ENCODE measurements at places on chromosomes 6 and 20.

- DNase-seq: no peak
Measured at GRCh38 chr6:36841756-36842155, 2.5 kb upstream of the CPNE5 start.

GRCh38 chr6:37209461-37210205 lies 39.7 kb downstream of the PIM1 start:
- peak; percentile 47 for DNase-seq

- peak; percentile 37 for DNase-seq
Measured at GRCh38 chr6:63571361-63572043, 778 bp upstream of the LOC128125822 start.

DNA sequence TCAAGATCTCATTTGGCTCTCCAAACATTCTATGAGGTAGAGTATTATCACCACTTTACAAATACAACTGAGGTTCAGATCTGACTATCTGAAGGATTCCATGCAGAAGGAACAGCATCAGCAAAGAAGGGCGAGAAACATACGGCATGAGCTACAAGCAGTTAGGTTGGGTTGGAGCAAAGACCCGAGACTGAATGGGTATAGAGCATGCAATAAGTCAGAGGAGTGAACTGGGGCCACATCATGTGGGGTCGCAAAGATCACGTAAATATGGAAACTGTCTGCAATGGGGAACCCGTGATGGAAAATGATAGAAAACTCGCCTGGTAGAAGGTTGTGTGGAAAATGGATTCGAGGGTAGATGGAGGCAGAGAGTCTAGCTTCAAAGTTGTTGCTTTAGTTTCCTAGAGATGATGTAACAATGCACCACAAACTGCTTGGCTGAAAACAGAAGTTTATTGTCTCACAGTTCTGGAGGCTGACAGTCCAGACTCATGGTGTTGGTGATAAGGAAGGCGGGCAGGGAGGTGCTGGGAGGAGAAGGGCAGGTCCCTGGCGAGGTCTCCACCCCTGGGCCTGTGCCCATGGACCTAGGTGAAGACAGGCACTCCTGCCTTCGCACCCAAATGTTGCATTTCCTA lies 44.3 kb upstream of the BCLAF1 start:
- DNase-seq: no peak

DNA sequence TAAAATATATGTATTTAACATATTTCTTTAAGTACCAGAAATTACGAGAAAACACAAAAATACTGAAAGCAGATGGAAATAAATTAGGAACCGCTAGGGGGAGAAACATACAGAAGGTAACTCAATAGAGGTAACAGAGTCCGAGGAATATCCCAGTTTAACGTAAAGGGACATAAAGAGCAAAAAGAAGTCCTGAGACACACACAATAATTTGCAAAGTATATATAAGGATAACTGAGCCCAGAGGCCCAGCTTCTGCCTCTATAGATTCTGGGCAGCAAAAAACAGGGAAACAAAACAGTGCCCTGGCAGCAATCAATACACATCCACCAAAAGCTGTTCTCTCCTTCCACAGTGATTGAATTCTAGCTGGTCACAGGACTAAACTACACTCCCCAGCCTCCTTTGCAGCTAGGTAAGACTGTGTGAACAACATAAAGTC lies 15.1 kb downstream of the TBC1D32 start:
- DNase-seq: no peak

- no peak for DNase-seq
Measured at GRCh38 chr20:46802722-46803121, 91.9 kb upstream of the EYA2 start.

GRCh38 chr6:66825539-66825938 lies 1118.5 kb upstream of the EYS start:
- no peak for DNase-seq

DNA sequence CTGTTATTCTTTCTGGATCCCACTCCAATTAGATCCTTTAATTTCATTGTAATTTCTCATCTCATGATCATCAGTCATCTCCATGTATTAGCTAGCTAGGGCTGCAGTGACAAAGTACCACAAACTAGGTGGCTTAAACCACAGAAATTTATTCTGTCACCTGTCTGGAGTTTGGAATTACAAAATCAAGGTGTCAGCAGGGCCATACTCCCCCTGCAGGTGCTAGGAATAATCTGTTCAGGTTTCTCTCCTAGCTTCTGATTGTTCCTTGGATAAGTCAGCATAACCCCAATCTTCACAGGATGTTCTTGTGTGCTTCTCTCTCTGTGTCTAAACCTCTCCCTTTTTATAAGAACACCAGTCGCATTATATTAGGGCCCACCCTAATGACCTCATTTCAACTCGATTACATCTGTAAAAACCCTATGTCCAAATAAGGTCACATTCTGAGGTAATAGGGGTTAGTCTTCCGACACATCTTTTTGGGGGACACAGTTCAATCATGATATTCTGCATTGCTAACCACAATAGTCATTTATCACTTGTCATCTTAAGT lies 40.5 kb downstream of the BEND6 start:
- DNase-seq: no peak

DNA sequence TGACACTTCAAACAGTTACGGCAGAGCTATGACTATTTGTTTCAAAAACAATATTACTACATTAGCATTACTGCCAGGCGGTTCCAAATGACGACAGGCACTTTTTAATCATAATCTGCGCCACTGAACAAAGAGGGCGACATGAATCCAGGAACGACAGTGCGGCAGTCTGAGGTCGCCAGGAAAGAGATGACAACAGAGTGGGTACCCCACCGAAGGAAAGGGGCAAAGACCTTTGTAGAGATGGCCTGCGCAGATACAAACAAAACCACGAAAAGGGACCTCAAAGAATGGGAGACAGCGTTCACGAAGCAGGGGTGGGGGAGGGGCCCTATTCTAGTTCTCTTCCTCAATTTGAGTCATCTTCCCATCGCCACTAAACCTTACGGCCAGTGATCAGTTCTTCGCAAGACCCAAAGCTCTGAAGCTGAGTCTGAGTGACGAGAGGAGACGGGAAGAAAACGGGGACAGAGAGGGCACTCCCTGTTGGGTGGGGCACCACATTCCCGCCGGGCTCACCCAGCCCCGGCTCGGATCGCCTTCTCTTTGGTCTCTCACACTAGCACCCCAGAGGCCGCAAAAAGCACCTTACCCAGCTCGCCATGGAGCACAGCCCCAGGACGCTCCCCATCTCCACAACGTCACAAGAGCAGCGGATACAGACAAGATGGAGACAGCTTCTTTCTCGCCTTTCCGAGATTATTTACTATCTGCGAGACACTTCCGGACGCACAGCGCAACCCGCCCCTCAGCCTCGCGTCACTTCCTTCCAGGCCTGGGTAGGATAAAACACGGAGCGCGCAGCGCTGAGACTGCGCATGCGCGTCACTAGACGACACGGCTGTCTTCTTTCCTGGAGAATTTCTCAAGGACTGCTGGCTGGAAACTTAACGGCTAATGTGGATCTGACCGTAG lies at the start of gene SERINC1:
TSS of gene SERINC1 (minus strand) at position 701 of the 915 bp plus-strand sequence. CDS start at position 631, 70 bp downstream.
- DNase-seq: peak; percentile 87

DNA sequence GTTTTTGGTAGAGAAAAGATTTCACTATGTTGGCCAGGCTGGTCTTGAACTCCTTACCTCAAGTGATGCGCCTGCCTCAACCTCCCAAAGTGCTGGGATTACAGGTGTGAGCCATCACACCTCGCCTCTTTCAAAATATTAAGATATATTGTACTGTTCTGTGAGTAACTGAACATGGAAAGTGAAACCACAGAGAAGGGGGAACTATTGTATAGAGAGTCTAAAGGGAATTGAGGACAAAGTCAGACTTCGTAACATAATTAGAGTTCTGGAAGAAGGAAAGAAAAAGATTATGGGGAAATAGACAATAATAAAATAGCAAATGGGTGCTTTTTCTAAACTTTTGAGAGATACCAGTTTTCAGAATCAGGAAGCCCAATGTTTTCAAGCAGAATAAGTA lies 17.4 kb upstream of the AKAP7 start:
- no peak for DNase-seq

- no peak for DNase-seq
Measured at GRCh38 chr20:21433329-21433890, 36.1 kb upstream of the NKX2-4 start.

GRCh38 chr20:33561692-33562601 lies 72.1 kb downstream of the CBFA2T2 start:
- DNase-seq: no peak

DNA sequence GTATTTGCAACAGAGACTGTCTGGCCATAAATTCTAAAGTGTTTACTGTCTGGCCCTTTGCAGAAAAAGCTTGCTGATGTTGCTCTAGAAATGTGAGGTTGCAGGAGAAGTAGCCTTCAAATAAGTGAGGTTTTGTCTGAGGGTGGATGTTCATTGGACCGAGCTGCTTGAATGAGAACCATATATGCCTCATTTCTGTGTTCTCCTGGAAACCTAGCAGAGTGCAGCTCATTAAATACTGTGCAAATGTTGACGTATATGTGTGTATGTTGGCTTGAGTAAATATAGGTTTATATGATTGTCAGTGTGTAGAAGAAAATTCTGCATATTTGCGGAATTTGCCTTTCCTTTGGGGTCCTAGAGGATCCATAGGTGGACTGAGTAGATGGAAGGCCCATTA lies 39.0 kb downstream of the CHMP4B start:
- DNase-seq: no peak

DNA sequence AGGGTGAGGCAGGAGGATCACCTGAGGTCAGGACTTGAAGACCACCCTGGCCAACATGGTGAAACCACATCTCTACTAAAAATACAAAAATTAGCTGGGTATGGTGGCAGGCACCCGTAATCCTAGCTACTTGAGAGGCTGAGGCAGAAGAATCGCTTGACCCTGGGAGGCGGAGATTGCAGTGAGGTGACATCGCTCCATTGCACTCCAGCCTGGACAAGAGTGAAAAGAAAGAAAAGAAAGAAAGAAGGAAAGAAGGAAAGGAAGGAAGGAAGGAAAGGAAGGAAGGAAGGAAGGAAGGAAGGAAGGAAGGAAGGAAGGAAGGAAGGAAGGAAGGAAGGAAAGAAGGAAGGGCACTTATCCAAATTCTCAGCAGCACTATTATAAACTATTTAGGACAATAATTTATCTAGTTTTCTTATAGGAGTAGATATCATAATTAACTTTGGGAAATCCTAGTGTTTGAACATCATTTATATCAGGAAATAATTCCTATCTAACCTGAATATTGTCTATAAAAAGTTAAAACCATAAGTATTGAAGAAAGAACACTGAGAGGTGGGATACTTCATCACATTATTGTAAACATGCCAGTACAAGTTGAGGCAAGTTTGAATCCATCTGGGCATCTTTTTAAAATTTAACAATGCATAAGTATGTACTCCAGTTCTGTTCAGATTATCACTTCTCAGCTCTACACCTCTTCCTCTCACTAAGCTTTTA lies 305.5 kb downstream of the SLC35F1 start:
- no peak for DNase-seq

- no peak for DNase-seq
Measured at GRCh38 chr6:44580901-44581300, 193.4 kb downstream of the CDC5L start.

- no peak for DNase-seq
Measured at GRCh38 chr6:18183766-18184165, 28.5 kb downstream of the KDM1B start.

GRCh38 chr6:102571236-102571908 lies 1177.9 kb downstream of the GRIK2 start:
- no peak for DNase-seq

DNA sequence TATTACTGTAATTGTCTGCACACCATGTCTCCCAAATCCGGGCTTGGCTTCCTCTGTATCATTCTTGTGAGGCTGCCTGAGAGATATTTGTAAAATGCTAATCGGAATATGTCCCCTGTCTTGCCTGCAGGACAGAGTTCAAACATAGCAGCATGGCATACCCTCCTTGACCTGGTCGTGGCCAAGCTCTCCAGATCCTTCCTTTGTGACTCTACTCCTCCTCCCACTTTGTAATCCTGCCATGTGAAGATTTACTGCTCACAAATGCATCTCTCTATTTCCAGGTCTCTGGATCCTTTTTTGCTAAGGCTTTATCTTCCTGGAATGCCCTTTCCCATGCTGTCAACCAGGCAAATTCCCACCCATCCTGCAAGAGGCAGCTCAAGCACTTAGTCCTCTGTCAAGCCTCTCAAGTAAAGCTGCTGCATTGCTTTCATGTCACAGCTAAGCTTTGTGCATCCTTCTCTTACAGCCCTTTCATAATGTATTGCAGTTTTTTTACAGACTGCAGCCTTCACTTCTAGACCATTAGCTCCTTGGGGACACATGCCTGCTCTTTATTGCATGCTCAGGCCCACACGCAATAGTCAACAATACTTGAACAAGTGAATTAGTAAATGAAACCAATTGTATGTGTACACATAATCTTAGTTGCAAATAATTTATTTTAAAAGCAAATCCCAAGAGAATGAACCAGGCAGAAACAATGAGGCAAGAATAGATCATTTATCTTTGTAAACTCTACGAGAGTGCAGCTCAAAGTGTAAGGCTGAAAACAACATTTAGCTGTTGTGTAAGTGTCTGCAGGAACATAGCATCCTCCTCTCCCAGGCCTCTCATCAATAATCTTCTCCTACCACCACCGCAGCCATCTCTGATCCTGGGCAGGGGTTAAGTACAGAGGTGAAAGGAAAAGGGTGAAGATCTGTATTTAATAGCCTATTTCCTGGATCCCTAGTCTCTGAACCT lies 45.8 kb downstream of the HIVEP2 start:
- no peak for DNase-seq

DNA sequence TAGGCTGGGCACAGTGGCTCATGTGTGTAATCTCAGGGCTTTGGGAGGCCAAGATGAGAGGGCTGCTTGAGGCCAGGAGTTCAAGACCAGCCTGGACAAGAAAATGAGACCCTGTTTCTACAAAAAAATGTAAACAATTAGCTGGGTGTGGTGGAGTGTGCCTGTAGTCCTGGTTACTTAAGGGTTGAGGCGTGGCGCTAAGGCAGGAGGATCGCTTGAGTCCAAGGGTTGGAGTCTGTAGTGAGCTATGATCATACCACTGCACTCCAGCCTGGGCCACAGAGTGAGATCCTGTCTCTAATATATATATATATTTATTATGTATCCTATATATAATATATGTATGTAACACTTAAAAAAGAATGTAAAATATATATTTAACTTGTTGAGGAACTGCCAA lies 7.9 kb upstream of the ABRACL start:
- no peak for DNase-seq

DNA sequence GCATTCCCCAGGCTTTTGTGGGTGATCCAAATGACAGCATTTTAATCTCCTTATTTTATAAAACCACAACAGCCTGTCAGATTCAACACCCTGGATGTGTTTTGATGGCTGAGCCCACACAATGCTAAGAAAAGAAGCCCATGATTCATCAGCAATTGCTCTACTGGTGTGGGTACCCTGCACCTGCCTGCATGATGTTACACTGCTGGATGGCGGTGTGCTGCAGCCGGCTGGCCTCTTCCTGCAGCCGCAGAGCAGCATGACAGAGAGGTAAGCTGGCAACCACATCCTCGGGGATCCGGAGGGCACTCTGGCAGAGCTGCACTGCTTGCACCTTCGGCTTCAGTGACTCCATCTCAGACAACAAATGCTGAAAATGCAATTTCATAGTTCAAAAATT lies 327.5 kb downstream of the SYNE1 start:
- DNase-seq: peak; percentile 73
